ENCODE measurements at places on chromosomes 13 and 19.
A peak's percentile ranks its signal among the peaks of the same experiment; 100 is the strongest.

DNA sequence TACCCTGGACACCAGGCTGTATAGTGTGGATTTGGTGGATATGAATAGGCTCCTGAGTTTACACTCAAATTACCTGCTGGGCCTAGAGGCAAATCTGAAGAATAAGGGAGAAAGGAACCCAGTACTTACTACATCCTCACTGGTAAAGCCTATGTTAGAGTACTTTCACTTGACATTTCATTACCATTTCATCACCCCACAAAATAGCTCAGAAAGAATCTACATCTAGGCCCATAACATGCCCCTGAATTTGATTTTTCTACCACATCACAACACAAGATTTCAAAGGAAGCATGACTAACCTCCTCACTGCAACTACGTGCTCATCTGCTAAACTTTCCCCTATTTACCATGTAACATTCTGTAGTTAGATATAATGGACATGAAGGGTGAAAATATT lies 43.3 kb downstream of the VWA8 start:
- no peak for DNase-seq

DNA sequence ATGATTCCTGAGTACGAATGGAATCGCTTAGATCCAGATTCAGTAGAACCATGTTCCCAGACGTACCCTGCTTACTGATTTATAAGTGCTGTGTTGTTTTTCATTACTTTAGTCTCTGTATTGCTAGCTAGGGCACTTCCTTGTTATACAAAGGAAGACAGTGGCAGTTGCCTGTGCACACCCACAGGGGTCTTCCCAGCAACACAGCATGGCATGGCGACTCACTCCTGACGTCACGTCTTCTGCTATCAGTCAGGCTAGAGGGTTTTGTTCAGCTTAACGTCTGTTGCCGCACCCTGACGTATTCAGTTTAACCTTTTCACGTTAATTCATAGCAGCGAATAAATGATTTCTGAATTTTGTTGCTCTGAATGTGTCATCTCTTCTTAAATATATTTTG lies 295.1 kb downstream of the MYO16 start:
- DNase-seq = no peak

DNA sequence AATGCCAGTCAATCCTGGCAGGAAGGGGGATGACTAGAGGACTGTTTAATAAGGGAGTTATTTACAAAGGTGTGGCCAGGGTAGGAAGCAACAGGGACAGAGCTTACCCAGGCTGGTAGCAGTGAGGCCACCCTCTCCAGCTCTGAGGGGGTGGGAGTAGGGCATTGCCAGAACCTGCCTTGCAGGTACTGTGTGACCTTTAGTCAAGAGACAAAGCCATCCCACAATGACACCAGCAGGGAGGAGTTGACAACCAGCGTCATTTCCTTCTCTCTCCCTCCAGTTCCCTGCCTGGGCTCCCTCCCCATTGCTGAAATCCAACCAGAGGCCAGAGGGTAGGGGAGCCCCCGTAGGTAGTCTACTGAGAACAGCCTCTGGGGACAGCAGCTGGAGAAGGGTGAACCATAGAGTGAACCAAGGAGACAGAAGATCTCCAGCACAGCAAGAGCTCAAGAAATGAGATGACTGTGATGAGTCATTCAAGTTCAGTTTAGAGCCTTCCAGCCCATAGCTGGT lies 33.3 kb upstream of the SPATA13 start:
- no peak for DNase-seq

- no peak for DNase-seq
Observed at GRCh38 chr13:36555151-36555986, 118.5 kb upstream of the SERTM1 start.

DNA sequence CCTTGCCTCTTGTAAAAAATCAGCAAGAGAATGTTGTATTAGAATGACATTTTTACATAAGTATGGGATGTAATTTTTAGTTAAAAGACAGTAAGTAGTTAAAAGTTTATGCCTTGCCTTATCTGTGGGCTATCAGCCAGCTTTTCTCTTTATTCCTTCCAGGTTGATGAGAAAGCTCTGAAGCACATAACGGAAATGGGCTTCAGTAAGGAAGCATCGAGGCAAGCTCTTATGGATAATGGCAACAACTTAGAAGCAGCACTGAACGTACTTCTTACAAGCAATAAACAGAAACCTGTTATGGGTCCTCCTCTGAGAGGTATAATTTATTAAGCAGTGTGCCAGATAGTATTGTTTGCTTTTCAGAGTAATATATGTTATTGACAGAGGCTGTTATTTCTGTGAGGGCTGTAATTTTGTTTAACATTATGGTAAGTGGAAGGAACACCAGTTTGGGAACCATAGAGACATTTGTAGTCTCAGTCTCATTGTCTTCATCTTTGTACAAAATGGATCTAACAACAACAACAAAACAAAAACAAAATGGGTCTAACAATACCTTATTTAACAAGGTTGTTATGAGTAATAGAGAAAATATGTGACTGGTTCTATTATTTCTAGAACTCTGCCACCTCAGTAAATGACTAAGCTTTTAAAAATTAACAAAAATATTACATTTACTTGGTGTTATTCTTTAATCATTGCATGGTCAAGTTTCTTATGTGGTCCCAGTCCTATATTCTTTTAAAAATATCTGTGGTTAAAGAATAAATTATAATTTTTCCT lies 112.8 kb downstream of the TDRD3 start:
- DNase-seq = no peak

DNA sequence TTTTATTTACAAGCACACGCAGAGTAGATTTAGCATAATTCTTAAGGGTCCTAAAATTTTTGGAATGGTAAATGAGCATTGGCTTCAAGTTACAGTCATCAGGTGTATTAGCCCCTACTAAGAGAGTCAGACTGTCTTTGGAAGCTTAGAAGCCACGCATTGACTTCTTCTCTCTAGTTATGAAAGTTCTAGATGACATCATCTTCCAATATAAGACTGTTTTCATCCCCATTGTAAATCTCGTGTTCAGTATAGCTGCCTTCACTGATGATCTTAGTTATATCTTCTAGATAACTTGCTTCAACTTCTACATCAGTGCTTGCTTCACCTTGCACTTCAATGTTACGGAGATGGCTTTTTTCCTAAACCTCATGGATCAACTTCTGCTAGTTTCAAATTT lies 148.8 kb upstream of the SLITRK1 start:
- DNase-seq = no peak

DNA sequence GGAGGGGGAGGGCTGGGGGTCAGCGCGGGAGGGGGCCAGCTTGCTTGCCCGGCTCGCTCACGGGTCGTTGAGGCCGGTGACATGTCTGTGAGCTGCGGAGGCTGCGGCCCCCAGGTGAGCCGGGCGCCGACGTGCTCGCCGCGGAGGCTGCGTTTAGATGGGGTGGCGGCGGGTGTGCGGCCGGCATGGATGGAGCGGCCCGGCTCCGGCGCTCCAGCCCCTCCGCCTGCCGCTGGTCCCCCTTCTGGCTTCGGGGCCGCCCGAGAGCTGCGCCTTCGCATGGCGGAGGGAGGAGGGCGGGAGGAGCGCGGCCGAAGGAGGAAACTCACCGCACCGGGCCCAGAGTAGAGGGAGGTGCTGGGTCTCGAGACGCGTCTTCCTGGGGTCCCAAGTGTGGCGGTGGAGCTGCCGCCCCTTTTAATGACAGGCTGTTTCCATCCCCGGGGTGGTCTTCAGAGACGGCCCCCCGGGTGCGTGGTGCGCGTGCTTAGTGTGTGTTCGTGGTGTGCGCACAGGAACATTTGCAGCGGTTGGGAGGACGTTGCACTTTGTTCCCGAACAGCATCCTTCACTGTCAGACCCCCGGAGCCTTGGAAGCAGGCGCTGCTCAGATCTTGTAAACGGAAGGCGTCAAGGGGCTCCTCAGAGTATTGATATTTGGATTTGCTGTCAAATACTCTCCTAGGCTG lies at the start of gene AKAP11:
TSS of gene AKAP11 (plus strand) at position 38 of the 689 bp plus-strand sequence. CDS start 14,197 bp downstream, outside the sequence.
- peak; percentile 23 for DNase-seq

GRCh38 chr13:91196958-91197357 lies 150.5 kb upstream of the MIR17HG start:
- DNase-seq = no peak

- DNase-seq = no peak
Observed at GRCh38 chr13:36302289-36302688, 4.7 kb upstream of the CCDC169 start.

GRCh38 chr19:48344892-48345291 lies 18.8 kb downstream of the TMEM143 start:
- DNase-seq = peak; percentile 56

DNA sequence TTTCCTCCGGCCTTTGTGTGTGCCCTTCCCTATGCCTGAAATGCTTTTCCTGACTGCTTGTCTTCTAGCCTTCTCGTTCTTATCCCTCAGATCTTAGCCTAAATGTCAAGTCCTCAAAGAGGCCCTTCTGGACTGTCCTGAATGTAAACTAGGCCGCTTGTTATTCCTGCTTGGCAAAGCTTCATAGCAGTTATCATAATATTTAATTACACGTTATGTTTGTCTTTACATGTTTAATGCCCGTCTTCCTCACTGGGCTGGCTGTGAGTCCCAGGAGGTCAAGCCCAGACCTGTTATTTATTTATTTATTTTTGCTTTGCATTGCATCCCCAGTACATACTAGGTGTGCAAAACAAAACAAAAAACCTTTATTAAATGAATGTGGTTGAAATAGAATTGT lies 62.7 kb downstream of the SIPA1L3 start:
- DNase-seq = no peak

DNA sequence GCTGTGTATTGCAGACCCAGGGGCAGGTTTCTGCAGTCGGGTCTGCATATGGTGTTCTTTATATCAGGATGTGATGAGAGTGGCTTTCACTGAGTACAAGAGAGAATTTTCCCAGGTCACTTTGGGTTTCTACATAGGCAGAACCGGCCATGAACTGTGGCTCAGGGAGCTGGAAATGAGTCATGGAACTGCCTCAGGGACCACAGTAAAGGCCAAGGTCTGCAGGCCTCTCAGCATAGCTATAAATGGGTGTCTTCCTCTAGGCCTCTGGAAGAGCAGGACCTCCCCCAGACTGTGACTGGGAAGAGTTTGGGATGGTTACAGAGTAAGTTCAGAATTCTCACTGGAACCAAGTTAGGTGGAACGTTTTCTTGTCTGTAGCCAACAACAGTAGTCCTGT lies 51.8 kb upstream of the ZNF681 start:
- DNase-seq = no peak

GRCh38 chr13:20588529-20589110 lies 21.7 kb downstream of the IFT88 start:
- no peak for DNase-seq

GRCh38 chr13:67438465-67438864 lies 208.3 kb upstream of the PCDH9 start:
- no peak for DNase-seq

- no peak for DNase-seq
Observed at GRCh38 chr13:76950101-76950500, 1.8 kb downstream of the ACOD1 start.

GRCh38 chr19:22832031-22832762 lies at the start of gene ZNF723:
Gene ZNF723, plus strand, starts transcription at chr19:22832291. Its CDS starts 89 bp downstream, at chr19:22832380.
- no peak for DNase-seq

- no peak for DNase-seq
Observed at GRCh38 chr13:88919970-88920628, 1248.9 kb downstream of the SLITRK5 start.

GRCh38 chr13:34698945-34699344 lies 243.1 kb upstream of the NBEA start:
- no peak for DNase-seq

DNA sequence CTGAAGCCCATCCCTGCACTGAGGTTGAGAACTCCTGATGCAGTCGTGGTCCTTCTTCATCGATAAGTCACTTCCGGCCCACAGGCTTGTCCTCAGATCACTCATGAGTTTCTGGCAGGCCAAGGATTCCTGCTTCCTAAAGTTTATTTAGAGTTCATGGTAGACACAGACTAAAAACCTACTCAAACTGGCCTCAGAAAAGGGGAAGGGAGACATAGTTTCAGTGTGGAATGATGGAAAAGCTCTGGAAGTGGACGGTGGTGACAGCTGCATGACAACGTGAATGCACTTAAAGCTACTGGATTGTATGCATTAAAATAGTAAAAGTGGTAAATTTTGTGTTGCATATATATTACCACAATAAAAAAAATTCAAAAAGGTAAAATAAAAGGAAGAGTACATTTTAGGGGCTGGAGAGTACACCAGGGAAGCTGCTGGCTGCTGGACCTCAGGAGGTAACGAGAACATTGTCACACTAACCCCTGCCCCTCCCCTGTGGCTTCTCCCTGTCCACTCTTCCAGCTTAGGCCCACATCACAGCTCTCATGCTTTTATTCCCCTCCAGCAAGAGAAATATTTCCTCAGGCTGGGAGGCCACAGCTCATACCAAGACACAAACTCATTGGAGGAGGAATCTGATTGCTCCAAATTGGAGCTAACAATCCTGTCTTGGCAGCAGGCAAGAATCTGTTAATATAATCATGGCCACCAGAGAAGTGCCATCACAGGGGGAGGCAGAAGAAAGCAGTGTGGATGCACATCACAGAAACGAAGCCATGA lies 741.0 kb downstream of the UQCRFS1 start:
- DNase-seq = no peak

DNA sequence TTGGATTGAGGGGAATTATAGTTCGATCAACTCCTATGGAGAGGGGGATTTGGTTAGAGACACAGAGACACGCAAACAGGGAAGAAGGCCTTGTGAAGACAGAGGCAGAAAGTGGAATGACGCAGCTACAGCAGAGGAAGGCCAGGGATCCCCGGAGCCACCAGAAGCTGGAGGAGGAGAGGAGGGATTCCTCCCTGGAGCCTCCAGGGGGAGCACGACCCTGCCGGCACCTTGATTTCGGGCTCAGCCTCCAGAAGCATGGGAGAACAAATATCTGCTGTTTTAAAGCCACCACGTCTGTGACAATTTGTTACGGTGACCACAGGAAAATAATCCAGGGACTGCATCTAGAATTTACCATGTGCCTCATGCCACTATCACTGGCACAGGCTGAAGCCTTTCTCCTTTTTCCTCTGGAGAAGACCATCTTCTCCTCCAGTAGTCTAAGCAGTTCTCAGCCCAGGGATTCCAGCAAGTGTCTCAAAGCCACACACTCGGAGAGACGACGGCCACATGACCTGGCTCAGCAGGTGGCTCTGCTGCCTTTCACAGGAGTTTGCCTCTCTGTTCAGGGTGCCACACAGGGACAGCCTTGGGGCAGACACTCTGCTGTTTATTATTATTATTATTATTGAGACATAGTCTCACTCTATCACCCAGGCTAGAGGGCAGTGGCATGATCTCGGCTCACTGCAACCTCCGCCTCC lies 39.9 kb upstream of the CCNE1 start:
- DNase-seq = peak; percentile 8

GRCh38 chr19:33098055-33098534 lies 17.1 kb downstream of the GPATCH1 start:
- no peak for DNase-seq

- no peak for DNase-seq
Observed at GRCh38 chr13:109646423-109646822, 140.0 kb downstream of the IRS2 start.

- DNase-seq = no peak
Observed at GRCh38 chr19:7559102-7559501, 23.6 kb downstream of the PNPLA6 start.

GRCh38 chr13:88063741-88064140 lies 392.6 kb downstream of the SLITRK5 start:
- no peak for DNase-seq
